ENCODE measurements at places on chromosomes 3 and 15.

DNA sequence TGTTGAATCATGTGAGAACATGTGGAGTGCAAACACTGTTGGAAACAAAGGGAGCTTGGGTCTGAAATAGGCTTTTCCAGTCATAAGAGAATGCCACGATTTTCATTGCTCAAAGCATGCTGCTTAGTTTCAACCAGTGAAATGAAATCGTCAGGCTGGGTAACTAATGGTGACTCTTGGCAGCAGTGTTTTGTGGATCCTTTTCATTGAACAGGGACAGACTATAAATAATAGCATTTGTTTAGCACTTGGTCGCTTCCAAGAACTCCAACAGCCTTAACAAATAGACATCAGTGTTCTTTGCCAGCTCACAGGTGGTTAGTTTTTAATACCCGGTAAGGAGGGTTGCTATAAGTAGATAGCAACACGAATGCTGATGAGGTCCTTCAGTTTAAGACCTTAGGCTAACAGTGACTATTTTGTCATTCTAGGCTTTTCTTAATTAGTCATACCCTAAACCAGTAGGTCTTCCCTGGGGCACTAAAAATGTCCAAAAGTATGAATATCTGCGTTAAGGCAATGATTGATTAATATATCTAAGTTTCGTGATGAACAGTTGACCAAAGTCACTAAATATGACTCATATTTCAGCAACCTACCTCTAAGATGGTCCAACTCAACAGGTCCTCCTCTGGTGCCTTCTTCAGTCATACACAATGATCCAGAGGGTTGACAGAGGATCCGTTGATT is 15.8 kb downstream of the TP63 start:
- peaks cover 7% of the 10 kb centered on the region for H3K4me1 ChIP-seq
- no peaks in the 10 kb centered on the region for H3K36me3 ChIP-seq
- DNase-seq: no peak
- no peak overlapping the region for H3K4me3 ChIP-seq

GRCh38 chr3:56994391-56994790 is 66.1 kb upstream of the SPATA12 start:
- H3K27me3 ChIP-seq: no peaks in the 10 kb centered on the region
- no peak overlapping the region for H3K4me3 ChIP-seq
- no peaks in the 10 kb centered on the region for H3K36me3 ChIP-seq
- H3K27ac ChIP-seq: no peak overlapping the region

DNA sequence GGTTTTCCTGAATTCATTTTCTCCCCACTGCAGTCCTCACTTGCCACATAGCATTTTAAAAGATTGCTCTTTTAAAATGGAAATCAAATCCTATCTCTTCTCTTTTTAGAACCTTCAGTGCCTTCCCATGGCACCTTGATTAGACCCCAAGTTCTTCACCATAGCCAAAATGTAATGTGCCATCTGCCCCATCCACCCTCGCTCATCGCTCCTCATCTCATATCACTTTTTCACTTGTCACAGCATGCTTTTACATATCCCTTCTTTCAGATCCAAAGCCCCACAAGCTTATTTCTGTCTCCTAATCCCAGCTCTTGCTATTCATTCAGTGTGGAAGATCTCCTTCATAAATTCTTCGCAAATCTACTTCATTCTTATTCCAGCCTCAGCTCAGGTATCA is 161.7 kb downstream of the CD47 start:
- no peak overlapping the region for H3K27ac ChIP-seq
- peaks cover 6% of the 10 kb centered on the region for H3K4me1 ChIP-seq
- no peak overlapping the region for H3K4me3 ChIP-seq
- peaks cover 6% of the 10 kb centered on the region for H3K27me3 ChIP-seq

GRCh38 chr3:108208831-108209230 is 13.4 kb downstream of the IFT57 start:
- H3K36me3 ChIP-seq: peaks cover 4% of the 10 kb centered on the region
- no peak for DNase-seq
- H3K4me3 ChIP-seq: no peak overlapping the region
- no peaks in the 10 kb centered on the region for H3K27me3 ChIP-seq
